ENCODE measurements at places on chromosomes 1 and 21.
A peak's percentile ranks its signal among the peaks of the same experiment; 100 is the strongest.

DNA sequence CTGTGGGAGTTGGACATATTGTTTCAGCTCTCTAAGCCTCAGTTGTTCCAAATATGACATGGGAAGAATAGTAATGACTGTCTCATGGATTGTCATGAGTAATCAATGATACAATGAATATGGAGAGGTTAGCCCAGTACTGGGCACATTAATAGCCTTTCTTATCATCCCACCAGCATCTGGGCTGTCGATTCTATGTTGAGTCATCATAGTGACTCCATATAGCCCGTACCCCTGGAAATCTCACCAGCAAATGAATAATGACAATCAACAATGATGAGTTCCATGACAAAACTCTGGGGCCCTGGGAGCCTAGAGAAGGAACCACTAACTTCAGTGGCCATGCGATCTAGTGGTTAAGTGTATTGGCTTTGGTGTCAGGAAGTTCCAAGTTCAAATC, 39.7 kb upstream of the GJB5 start:
- no peak for DNase-seq

- DNase-seq: no peak
Measured at GRCh38 chr21:35280231-35280630, 231.1 kb upstream of the RUNX1 start.

GRCh38 chr1:75559136-75559535, 51.8 kb downstream of the SLC44A5 start:
- DNase-seq: no peak

- no peak for DNase-seq
Measured at GRCh38 chr1:83960669-83961277, 38.2 kb downstream of the TTLL7 start.

DNA sequence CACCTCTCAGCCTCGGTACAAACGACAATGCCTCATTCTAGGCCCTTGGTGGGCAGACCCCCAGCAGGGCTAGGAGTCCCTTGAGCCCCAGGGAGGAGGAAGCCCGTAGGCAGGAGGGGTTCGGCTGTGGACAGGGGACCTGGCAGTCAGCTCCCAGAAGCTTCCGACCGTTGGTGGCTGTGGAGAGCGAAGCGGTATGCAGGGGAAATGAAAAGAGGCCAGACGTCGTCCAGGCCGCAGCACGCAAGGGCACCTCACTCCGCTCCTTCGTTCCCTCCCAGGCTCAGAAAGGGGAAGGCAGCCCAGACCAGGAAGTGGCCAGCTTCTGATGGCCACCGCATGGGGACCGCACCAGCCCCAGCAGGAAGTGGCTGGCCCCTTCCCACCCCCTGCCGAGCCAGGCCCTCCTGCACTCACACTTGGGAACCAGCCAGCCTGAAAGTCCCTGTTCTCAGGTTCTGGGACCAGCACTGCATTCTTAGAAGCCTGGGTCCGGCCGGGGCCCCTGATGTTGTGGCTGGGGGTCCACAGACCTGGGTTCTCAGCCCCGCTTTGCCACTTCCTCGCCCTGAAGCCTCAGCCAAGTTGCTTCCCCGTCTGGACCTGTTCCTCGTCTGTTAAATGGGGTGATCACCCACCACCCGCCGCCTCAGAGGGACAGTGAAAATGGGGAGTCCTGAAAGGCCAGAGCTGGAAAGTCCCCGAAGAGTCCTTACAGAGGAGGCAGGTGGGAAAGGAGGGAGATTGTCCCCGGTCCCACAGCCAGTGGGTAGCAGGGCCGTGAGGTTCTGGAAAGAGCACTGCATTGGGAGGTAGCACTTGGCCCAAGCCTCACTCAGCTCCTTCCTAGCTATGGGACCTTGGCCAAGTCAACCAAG, 104.0 kb upstream of the RUNX3 start:
- DNase-seq: no peak

- no peak for DNase-seq
Measured at GRCh38 chr21:14313300-14313699, 69.6 kb downstream of the HSPA13 start.

GRCh38 chr1:7334475-7335035, 436.5 kb upstream of the VAMP3 start:
- peak; percentile 19 for DNase-seq

GRCh38 chr21:29477347-29477746, 178.6 kb downstream of the BACH1 start:
- DNase-seq: no peak

DNA sequence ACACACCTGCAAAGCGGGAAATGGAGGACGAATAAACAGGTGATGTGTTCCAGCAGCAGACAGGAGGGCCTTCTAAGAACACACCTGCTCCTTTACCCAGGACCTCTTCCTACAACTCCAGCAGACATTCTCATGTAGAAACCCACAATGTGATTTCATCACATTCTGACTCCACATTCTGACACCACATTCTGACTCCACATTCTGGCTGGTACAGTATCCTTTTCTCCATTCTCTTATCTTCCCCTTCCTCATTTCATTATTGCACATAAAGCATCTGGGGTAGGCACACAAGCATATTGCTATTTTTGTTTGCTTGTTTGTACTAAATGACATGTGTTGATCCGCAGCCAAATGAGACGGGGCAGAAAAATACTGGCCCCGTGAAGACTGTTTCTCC, 3.6 kb upstream of the ZNF124 start:
- DNase-seq: no peak

DNA sequence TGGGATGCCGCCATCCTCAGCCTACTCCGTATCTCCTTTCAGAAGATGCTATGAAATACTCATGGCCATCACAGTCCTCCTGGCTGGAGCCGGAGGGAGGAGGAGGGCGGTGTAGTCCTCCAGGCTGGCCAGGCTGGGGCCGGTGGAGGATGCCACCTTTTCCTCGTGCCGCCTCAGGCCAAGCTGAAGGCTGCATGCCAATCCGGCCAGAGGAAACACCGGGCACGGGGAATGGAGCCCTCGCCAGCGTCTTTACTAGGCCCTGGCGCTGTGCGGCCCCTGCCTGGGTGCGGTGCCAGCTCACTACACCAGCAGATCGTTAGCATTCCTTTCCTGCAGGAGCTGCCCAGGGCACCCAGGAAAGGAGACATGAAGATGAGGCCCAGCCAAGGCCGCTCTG, 70.1 kb downstream of the CASZ1 start:
- no peak for DNase-seq

- DNase-seq: peak; percentile 76
Measured at GRCh38 chr1:224430511-224431113, 4.0 kb downstream of the WDR26 start.

DNA sequence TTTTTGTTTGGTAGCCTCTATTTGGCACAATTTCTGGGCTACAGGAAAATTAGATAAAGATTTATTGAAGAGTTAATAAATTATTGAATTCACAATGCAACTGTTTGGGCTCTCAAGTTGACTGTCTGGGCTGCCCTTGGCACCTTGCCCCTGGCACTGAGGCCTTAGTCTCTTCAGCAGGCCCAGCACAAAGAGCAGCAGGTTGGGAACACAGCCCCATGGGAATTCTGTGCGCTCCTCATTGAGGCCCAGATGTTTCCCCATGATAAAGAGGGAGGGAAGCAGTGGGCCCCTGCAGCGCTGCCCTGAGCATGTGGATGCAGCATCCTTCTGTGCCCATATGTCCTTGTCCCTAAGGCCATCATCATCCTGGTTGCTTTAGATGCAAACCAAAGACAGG, 2.9 kb downstream of the CRNN start:
- DNase-seq: no peak

DNA sequence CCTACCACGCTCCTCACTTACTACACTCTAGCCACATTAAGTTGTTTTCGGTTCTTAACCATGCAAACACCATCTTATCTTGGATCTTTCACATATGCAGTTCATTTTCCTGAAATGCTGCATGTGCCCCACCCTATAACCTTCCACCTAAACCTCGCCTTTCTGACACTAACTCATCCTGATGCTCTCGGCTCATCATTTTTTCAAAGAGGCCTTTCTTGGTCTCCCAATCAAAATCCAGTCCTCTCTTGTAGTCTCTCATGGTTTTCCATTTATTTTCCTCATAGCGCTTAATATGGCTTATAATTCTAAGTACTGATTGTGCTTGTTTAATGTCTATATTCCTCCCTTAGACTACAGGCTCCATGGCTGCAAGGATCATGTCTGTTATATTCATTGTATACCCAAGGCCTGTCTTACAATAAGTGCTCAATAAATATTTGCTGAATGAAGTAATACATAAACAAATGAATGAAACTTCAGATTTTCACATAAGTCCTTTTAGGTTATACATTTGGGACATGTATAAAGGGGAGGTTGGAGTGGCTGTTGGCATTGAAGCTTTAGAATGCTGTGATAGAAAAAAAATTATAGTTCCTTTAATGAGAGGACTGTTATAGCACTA, 79.2 kb upstream of the CDC42BPA start:
- no peak for DNase-seq

DNA sequence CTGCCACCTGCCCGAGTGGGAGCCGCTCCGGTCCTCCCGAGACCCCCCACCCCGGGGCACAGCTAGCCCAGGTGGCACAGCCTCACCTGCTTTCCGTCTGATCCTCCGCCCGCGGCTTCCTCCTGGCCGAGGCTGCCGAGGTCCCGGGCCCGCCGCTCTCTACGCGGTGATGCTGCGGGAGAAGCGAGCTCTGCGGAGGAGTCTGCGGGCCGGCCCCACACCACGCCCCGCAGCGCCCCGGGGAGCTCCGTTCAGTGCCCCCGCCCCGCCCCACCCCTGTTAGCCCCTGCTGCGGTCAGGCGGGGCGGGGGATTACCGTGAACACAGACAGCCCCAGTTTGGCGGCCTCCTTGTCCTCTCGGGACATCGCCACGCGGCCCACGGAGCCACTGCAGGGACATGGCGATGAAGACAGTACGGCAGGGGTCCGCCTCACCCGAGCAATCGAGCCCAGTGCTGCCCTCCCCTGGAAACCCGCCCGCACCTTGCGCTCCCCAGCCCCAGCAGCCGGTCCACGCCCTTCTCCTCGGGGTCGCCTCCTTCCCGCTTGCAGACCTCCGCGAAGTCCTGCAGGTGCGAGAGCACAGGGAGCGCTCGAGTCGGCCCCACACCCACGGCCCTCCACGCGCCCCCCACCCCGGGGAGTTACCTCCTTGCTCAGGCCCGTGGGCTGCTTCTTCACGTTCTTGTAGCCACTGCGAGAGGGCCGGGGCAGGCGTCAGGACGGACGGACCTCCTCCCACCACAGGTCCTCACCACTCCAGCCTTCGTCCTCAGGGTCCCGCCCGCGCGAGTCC, 933 bp downstream of the C1orf35 start:
- DNase-seq: peak; percentile 54

DNA sequence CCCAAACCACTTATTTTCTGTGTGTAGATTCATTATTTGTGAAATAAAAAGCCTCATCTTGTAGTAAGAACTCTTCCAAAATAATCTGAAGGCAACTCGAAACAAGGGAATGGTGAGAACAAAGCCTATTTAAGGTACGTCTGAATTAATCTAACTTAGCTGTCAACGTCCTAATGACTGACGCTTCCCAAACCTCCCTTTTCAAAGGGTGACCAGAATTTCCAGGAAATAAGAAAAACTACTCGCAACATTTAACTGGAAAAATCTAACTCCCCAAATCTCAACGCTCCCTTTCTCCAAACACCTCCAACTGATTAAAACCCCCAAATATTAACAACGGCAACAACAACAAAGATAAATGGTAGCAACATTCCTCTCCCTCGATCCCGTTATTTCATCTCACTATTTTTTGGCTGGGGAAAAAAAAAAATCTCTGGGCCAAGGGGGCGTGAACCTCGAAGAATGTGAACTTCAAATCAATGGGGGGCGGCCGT, 693 bp downstream of the SRSF10 start:
- DNase-seq: no peak

- DNase-seq: no peak
Measured at GRCh38 chr1:154845174-154845573, 24.9 kb downstream of the KCNN3 start.

DNA sequence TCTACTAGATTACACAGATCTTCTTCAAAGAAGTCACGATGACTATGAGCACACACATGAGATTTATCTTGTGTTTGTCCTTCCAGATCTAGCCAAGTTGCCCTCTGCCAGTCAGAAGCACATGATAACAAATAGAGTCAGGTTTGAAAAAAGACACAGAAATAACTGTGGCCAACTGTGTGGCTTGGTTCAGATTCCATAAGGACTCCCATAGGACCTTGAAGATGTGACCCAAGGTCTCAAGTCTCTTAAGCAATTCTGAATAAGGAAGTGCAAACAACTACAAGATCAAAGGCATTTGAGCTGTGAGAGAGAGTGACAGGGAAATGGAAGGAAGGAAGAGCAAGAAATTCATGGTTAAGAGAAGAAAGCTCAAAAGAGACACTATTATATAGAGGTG, 194.0 kb downstream of the PLPP3 start:
- DNase-seq: no peak

- peak; percentile 10 for DNase-seq
Measured at GRCh38 chr1:112991402-112992120, 35.6 kb upstream of the SLC16A1 start.

DNA sequence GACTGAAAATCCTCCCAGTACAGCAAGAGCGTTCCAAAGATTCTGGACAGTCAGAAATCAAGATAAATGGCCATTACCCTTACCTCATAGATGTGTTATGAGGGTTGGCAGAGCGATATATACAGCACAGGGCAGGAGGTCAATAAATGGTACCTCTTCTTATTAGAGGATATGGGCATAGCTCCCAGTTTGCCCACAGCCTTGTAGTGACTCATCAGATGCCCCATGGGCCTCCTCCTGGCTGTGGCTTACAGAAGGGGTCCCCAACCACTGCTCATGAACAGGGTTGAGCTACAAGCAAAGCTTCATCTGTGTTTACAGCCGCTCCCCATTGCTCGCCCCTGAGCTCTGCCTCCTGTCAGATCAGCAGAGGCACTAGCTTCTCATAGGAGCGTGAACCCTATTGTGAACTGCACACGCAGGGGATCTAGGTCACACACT, 7.3 kb upstream of the IFNGR2 start:
- no peak for DNase-seq

DNA sequence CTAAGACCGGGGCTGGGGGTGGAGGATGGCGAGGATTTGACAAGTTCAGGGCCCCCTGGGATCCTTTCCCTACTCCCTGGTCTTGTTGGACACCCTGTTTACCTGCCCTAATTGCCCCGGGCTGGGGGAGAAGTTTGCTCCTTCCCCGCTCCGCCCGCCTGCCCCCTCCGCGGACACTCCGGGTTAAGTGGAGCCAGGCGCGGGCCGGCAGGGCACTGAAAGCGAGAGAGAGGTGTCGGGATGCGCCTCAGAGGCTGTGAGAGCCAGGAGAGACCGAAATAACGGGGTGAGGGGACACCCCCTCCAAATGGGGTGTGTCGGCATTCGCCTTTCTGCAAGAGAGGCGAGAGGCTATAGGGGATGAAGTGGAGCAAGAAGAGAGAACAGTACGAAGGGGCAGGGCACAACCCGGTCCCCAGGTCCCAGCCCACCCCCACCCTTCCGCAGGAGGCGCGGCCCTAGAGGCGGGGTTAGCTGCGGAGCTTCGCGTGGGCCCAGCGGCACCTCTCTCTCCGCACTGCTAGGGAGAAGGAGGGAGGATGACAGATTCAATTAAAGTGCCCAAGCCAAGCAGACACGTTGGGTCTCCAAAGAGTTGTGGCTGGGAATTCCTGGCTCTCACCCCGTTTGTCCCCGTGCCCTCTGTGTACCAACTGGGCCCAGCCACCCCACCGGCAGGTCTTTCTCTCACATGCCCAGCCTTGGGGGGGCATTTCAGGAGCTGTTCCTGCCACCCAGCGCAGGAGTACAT, 3.8 kb downstream of the EFNA3 start:
- no peak for DNase-seq
